ENCODE measurements at places on chromosomes 7 and 10. TPM values are rescaled to one million over a fixed set of nuclear protein-coding genes. Genes with fewer than 3 reads are reported as not detected.

The WNT8B gene
- polyA plus RNA-seq: 0.69 TPM

The TFEC gene
- 30.7 TPM for polyA plus RNA-seq

The CALCR gene
- polyA plus RNA-seq: 0.91 TPM

The PRKG1 gene
- polyA plus RNA-seq: 14.2 TPM

The SKIDA1 gene
- 12.5 TPM for polyA plus RNA-seq

The CUBN gene
- polyA plus RNA-seq: 178 TPM

The TMEM236 gene
- polyA plus RNA-seq: 0.29 TPM

The PON3 gene
- 1.0 TPM for polyA plus RNA-seq

The CNTNAP2 gene
- 27.3 TPM for polyA plus RNA-seq

The MOGAT3 gene
- polyA plus RNA-seq: 0.92 TPM

The GJD4 gene
- polyA plus RNA-seq: 0.20 TPM

The SHTN1 gene
- 24.3 TPM for polyA plus RNA-seq

The FGFBP3 gene
- polyA plus RNA-seq: 3.0 TPM

The RNF133 gene
- 0.19 TPM for polyA plus RNA-seq

The FKBP6 gene
- polyA plus RNA-seq: 0.78 TPM

The PRPF18 gene
- 25.2 TPM for polyA plus RNA-seq

Data from left renal cortex interstitium (tissue), 4 donors.